Left kidney (tissue), 8 donors: ENCODE measurements at places on chromosomes 5 and 9. TPM values are rescaled to one million over a fixed set of nuclear protein-coding genes. Genes with fewer than 3 reads are reported as not detected.

TNC gene
- 323 TPM for polyA plus RNA-seq

MTMR12 gene
- 38.4 TPM for polyA plus RNA-seq

TXNDC8 gene
- polyA plus RNA-seq, result not detected

OR1J2 gene
- not detected for polyA plus RNA-seq

SERF1A gene
- 15.2 TPM for polyA plus RNA-seq

PCDHA3 gene
- polyA plus RNA-seq, result 0.47 TPM

TRIP13 gene
- 14.5 TPM for polyA plus RNA-seq

RXRA gene
- 37.2 TPM for polyA plus RNA-seq

C5orf52 gene
- not detected for polyA plus RNA-seq

NDUFB6 gene
- polyA plus RNA-seq, result 70.6 TPM

FAM169A gene
- 24.3 TPM for polyA plus RNA-seq

DNA sequence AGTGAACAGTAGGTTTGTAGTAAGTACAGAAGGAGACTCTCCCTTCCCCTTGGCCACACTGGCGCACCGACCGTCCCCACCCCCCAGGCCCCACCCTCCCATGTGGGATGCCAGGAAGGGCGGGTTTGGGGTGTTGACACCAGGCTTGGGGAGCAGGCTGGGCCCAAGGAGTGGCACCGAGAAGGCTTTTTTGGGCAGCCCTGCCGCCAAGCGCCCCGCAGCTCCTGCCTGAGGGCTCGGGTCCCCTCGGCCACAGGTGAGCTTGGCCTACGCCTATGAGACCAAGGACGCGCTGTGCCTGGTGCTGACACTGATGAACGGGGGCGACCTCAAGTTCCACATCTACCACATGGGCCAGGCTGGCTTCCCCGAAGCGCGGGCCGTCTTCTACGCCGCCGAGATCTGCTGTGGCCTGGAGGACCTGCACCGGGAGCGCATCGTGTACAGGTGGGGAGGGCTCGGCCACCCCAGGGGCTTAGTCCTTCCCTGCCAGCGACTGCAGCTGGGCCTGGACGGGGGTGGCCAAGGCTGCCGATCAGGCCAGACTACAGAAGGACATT, 7.3 kb downstream of the GRK6 start:
- no peak for DNase-seq

DNA sequence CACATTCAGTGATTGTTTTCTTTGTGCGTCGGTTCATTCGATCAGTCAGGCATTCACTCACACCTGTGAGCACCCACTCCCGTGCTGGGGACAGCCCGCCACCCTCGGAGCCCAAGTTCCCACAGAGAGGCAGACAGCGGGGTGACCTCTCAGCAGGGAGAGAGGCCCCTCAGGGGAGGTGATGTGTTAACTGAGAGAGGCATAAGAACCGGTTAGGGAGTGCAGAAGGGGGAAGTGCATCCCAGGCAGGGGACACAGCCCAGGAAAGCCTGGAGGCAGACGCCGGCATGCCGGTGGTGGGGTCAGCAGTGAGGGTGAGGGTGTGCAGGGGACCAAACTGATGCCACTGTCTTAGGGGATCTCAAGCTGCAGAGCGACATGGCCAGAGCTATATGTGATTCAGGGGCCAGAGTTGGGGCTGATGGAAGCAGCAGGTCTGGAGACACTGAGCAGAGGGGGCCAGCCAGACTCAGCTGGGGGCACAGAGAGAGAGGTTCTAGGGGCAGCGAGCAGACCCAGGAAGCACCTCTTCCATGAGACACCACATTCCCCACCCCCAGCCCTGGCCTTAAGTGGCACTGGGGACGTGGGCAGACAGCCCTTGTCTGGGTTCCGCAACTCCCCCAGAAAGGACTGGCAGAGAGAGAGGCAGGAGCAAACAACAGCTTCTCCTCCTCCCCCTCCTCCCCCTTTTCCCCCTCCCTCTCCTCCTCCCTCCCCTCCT, 35.9 kb downstream of the HK3 start:
- DNase-seq, result no peak

GRCh38 chr5:170404398-170404797, 15.2 kb upstream of the KCNMB1 start:
- DNase-seq, result no peak

DNA sequence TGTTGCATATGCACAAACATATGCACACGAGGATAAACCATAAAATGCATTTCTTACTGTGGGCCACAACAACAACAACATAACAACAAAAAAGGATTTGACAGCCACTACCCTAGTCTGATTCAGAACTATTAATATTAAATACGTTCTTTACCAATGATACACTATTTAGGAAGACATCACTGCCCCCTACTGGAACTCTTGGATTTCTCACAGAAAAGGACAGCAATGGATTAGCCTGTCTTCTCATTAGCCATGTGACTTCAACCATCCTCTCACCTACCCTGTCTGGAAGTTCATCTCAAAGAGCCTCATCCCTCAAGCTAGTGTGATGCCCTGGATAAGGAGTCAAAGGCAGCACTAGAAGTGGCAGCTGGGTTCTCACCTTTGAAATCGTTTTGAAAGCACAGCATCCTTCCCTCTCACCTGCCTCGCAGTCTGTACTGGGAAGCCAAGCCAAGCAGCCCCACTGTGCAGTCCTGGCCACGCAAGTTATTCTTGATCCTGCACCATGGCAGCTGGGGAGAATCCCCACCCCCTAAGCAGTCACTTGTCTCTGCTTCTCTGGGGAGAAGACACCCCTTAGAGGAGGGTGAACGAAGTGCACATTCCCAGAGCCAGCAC, 64.6 kb downstream of the SH3TC2 start:
- DNase-seq, result peak; percentile 39

GRCh38 chr9:97543561-97543960, 42.1 kb downstream of the TMOD1 start:
- no peak for DNase-seq

GRCh38 chr5:35038891-35039290, 8.9 kb downstream of the AGXT2 start:
- DNase-seq, result no peak

- no peak for DNase-seq
Measured at GRCh38 chr9:135022191-135022870, 65.1 kb upstream of the OLFM1 start.

GRCh38 chr5:55540525-55540924, 5.8 kb upstream of the PLPP1 start:
- no peak for DNase-seq

DNA sequence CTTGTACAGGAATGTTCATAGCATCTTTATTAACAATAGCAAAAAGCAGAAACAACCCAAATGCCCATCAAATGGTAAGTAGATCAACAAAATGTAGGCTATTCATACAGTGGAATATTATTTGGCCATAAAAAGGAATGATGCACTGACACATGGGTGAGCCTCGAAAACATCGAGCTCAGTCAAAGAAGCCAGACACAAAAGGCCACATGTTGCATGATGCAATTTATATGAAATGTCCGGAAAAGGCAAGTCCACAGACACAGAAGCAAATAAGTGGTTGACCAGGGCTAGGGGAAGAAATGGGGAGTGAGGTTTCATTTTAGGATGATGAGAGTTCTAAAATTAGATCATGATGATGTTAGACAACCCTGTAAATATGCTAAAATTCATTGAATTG, 16.5 kb upstream of the SLC2A8 start:
- no peak for DNase-seq

DNA sequence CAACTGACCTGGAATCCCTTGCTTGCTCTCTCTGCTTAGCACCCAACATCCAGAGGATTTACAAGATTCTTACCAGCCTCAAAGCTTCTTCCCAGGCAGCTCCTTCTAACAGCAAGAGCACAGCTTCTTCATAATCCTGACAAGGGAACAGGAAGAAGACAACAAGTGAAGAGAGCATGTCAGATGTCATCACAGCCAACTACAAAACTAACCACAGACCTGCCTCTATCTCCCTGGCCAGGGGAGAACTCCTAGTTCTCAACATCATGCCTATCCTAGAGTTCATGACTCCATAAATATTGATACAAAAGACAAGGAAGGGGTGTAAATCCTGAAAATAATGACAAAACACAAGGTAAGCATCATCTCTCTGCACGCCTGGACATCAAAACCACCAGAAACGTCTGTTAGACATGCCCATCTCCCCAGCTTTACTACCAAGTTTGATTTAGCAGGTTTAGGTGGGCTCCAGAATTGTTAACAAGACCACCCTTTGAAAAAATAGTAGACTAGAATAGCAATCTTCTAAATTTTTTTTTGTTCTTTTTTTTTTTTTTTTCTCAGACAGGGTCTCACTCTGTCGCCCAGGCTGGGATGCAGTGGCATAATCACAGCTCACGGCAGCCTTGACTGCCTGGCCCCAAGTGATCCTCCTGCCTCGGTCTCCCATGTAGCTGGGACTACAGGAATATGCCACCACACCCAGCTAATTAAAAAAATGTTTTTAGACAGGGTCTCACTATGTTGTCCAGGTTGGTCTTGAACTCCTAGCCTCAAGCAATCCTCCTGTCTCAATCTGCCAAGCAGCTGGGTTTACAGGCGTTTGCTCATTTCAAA, 20.2 kb downstream of the ACTL7A start:
- DNase-seq, result no peak

DNA sequence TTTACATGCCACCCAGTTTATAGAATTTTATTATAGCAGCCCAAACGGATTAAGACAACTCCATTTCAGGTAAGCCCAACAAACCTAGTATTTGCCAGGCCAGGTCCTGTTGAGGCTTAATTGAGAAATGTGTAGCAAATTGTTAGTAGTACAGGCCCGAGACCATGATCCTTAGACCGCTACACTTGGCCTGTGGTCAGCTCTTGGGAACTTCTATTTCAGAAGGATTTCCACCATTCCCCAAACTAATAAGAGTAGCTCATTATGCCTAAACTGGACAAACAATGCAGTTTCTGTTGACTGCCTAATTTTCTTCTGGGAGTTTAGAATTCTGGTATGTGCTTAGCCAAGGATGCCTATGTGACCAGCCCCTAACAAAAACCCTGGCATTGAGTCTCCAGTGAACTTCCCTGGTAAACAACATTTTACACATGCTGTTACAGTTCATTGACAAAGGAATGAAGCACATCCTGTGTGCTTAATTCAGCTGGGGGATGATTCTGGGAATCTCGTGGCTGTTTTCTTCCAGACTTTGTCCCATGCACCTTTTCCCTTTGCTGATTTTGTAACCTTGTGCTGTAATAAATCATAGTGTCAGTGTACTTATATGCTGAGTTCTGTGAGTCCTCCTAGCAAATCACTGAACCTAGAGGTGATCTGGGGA, 5.6 kb upstream of the GPX3 start:
- peak; percentile 41 for DNase-seq

- DNase-seq, result no peak
Measured at GRCh38 chr9:109769250-109769649, 10.7 kb upstream of the PALM2AKAP2 start.

DNA sequence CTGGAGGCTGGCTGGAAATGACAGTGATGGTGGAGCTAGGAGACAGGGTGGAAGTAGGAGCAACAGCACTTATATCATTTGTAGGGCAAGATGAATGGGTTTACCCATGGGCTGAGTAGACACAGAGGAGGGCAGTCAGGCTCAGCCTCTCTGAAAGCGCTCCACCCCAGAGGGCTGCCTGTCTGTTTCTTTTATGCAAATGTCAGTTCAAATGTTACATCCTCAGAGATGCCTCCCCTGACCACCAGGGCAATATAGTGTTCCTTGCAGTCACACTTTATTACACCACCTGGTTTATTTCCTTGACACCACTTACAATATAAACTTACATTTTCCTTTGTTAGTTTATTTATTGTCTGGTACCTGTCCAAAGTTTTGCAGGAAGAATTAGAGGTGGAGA, 159.5 kb upstream of the IL12B start:
- DNase-seq, result no peak

- DNase-seq, result no peak
Measured at GRCh38 chr5:158205992-158206391, 347.0 kb upstream of the CLINT1 start.

DNA sequence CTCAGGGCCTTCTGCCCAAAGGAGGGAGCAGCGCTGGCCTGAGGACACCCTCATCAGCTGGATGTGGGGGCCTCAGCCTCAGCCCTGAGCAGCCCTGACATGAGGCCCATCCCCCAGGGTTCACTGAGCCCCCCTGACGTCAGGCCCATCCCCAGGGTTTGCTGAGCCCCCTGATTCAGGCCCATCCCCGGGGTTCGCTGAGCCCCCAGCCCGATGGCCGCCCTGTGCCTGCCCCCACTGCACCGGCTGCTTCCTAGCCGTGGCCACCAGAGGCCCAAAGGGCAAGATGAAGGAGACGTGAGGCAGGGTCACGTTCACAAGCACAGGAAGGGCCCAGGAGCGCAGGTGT, 19.5 kb upstream of the NSMF start:
- DNase-seq, result no peak

- DNase-seq, result no peak
Measured at GRCh38 chr5:54470128-54470527, 14.6 kb downstream of the HSPB3 start.

GRCh38 chr9:89533411-89534095, 35.6 kb upstream of the SEMA4D start:
- peak; percentile 48 for DNase-seq

DNA sequence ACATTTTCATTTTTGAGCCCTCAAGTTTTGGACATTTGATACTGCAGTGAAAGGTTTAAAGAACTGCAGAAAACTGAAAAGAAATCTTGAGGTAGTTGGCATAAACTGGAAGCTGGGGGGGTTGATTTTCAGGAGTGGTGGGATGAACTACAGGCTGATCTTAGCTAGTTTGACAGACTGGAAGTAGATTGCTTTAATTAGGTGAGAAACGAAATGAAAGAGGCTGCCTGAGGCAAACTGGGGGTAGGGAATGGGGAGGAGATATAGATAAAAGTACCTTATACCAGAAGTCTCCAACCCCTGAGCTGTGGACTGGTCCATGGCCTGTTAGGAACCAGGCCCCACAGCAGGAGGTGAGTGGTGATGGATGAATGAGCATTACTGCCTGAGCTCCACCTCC, 101.4 kb upstream of the SPEF2 start:
- no peak for DNase-seq

DNA sequence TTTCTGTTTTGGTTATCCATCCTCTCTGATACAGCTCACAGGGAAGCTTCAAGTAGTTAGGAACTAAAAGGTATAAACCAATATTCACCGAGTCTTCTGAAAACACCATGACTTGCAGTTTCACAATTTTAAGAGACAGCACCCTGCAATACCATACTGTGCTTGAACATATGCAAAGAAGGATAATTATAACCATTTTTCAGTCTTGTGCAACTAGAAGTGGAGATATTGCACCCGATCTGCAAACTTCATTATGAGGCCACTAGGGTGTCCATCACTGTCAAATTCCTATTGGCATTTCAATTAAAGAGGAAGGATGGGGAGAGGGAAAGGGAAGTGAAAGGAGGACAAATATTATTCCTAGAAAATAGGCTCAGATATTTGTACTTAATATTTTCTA, 32.4 kb upstream of the CEP120 start:
- no peak for DNase-seq

DNA sequence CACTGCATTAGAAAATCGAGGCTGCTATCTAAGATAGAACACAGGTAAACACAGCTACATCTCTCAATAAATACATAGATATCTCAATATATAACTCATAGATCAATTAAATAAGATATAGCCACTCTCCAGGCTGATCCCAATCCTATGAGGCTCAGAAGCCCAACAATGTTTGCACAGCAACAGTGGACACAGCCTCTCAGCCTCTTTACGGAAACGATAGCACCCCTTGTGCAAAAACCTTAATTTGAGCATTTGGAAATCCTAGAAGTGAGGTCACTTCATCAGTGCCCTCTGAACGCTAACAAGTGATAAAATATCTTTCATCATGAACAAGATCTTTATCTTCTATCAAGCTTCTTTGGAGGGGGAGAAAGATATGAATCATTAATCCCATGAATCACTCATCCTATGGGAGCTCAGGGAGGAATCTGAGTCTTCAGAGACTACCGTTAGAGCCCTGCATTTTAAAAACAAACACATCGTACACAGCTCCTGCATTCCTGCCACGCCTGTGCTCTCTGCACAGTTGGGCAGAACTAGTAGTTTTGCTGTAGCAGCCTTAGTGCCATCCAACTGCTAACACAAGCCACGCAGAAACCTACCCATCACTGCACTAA, 71.4 kb downstream of the MED27 start:
- no peak for DNase-seq
